Immature natural killer cell (primary cell): ENCODE measurements at places on chromosomes 4 and X. TPM values are rescaled to one million over a fixed set of nuclear protein-coding genes. Genes with fewer than 3 reads are reported as not detected.

GRCh38 chr4:128290526-128290925 lies 2.9 kb upstream of the PGRMC2 start:
- no peaks in the 10 kb centered on the region for H3K36me3 ChIP-seq
- H3K27me3 ChIP-seq = peaks cover 12% of the 10 kb centered on the region
- peaks cover 25% of the 10 kb centered on the region for H3K4me1 ChIP-seq
- DNase-seq = no peak

- H3K36me3 ChIP-seq = no peaks in the 10 kb centered on the region
- no peak overlapping the region for H3K4me3 ChIP-seq
- H3K27ac ChIP-seq = no peak overlapping the region
- H3K4me1 ChIP-seq = no peaks in the 10 kb centered on the region
- no peak for DNase-seq
Measured at GRCh38 chr4:21656832-21657231, 291.7 kb downstream of the KCNIP4 start.

DNA sequence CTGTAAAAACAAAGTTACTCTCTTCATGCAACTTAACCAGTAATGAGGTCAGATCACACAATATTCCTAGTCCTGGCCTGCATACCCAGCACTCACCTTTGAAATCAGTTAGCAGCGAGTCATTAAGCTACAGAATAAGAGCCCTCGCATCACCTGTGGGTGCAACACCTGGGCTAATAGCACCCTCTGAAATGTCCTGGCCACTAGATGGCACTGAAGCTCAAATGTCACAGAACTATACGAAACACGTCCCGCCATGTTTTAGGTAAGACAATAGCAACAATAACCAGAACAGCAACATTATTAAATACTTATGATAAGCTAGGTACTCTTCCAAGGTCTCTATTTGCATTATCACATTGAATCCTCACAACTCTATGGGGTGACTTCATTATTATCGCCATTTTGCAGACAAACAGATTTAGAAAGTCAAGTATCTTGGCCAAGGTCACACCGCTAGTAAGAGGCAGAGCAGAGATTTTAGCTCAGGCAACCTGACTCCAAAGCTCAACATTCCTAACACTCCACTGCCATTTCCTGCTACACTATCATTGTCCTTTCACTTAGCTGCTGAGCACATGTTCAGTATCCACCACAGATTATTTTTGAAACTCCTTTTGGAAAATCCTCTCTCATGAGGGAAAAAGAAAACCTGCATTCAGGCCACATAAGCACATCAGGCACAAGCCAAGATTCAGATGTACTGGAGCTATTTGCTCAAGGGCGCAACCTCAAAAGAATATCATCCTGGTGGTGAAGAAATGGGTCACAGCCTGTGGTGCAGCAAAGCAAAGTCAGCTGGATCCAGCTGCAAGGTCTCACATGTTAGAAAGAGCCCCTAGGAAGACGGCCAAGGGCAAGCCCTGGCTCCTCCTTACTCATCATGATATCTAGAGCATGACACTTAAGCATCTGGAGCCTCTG lies 59.5 kb upstream of the KDR start:
- H3K36me3 ChIP-seq = no peaks in the 10 kb centered on the region
- no peak overlapping the region for H3K27ac ChIP-seq
- H3K4me1 ChIP-seq = no peaks in the 10 kb centered on the region
- no peak overlapping the region for H3K4me3 ChIP-seq
- H3K27me3 ChIP-seq = peaks cover 5% of the 10 kb centered on the region

- no peaks in the 10 kb centered on the region for H3K27me3 ChIP-seq
- DNase-seq = peak; percentile 96
- peak overlapping the region; percentile 75 for H3K27ac ChIP-seq
- peaks cover 66% of the 10 kb centered on the region for H3K4me1 ChIP-seq
- peak overlapping the region; percentile 91 for H3K4me3 ChIP-seq
- peaks cover 17% of the 10 kb centered on the region for H3K36me3 ChIP-seq
Measured at GRCh38 chrX:1661048-1661921, 46.4 kb downstream of the ASMT start.

GRCh38 chrX:118566359-118566758 lies 70.7 kb downstream of the DOCK11 start:
- H3K36me3 ChIP-seq = peaks cover 4% of the 10 kb centered on the region
- no peak for DNase-seq
- H3K4me1 ChIP-seq = peaks cover 7% of the 10 kb centered on the region
- no peak overlapping the region for H3K4me3 ChIP-seq
- H3K27ac ChIP-seq = no peak overlapping the region
- peaks cover 2% of the 10 kb centered on the region for H3K27me3 ChIP-seq

DNA sequence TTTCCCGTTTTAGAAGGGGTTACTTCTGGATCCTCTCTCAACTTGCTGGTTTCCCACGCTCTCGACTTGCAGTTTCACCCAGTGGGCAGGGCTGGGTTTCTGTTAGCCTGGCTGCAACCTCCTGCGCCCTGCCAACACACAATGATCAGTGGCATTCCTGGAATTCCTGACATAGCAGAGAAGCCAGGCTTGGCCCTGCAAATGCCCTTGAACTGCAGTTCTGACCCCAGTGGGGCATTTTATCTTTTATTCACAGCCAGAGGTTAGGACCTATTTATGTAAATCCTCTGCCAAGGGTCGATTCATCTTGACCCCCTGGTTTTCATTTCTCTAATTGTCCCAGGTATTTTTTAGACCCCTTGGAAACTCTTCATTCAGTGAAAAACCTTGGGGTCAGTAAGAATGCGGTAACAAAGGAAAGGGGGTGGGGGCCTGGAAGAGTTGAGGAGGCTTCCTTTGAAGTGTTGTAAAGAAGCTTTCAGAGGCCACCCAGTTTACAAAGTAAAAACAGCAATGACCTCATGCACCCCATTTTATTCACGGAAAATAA lies 217.6 kb downstream of the ZNF674 start:
- no peak overlapping the region for H3K4me3 ChIP-seq
- peaks cover 13% of the 10 kb centered on the region for H3K27me3 ChIP-seq
- H3K36me3 ChIP-seq = no peaks in the 10 kb centered on the region
- H3K4me1 ChIP-seq = no peaks in the 10 kb centered on the region
- H3K27ac ChIP-seq = no peak overlapping the region

DNA sequence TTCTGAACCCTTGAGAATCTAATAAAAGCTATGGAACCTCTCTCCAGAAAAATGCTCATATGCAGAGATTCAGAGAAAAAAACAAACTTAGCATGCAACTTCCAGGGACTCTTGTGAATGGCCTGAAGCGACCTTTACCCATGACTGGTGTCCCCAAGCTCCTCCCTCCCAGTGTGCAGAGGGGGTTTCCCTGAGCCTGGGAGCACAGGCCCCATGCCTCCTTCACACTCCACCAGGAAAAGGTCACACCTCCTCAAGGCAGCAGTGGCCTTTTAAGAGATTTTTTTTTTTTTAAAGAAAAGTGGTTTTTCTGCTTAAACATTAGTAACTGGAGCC lies 13.3 kb upstream of the UBA6 start:
- no peak overlapping the region for H3K4me3 ChIP-seq
- H3K4me1 ChIP-seq = peaks cover 16% of the 10 kb centered on the region
- H3K27me3 ChIP-seq = no peaks in the 10 kb centered on the region
- H3K36me3 ChIP-seq = peaks cover 4% of the 10 kb centered on the region

- no peaks in the 10 kb centered on the region for H3K4me1 ChIP-seq
- DNase-seq = no peak
- H3K36me3 ChIP-seq = no peaks in the 10 kb centered on the region
- no peak overlapping the region for H3K4me3 ChIP-seq
- H3K27ac ChIP-seq = no peak overlapping the region
- H3K27me3 ChIP-seq = no peaks in the 10 kb centered on the region
Measured at GRCh38 chr4:59037812-59038211, 1927.6 kb upstream of the IGFBP7 start.

- no peak overlapping the region for H3K4me3 ChIP-seq
- H3K36me3 ChIP-seq = no peaks in the 10 kb centered on the region
- H3K27ac ChIP-seq = no peak overlapping the region
- DNase-seq = no peak
- peaks cover 3% of the 10 kb centered on the region for H3K27me3 ChIP-seq
Measured at GRCh38 chr4:6123116-6123515, 77.2 kb downstream of the JAKMIP1 start.

DNA sequence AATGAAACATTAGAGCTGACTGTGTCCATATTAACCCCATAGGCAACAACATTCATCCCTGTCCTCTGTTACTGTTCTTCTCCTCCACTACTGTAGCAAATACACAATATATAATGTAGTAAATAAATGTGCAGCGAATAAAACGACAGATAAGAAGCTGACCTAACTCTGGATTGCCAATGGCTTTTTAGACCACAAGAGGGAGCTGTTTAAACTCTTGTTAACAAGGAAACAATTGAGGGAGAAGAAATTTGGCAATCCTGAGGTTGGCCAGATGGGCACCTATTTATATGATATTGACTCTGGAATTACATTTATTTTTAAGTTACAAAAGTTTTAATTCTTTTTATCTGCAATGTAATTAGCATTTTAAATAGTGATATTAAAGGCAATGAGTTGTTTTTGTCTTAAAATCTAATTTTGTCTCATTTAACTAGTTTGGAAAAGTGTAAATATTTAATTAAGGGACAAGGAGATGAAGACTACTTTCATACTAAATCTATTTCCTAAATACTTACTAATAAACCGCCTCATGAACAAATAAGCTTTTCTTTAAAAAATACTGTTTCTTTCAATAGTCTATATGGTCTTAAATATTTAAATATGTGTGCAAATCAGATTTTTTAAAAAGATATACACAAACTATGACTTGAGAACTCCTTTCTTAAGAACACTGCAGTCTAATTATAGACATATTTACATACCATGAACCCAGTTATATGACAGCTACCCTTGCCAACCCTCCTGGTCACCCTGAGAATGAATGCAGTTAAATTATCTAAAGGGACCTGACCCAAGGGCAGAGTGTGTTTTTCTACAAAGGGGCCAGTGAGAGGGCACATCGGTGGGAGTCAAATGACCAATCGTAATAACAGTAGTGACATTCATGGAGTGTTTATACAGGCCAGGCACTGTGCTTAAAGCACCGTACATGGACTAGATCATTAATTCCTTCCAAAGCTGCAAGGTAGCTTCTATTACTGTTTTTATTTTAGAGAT lies 52.9 kb upstream of the HPF1 start:
- peak; percentile 53 for DNase-seq
- H3K27me3 ChIP-seq = no peaks in the 10 kb centered on the region

The ESX1 gene
- not detected for polyA plus RNA-seq

The CCNQ gene
- polyA plus RNA-seq = 42.8 TPM

The PSAPL1 gene
- not detected for polyA plus RNA-seq

The ATP2B3 gene
- not detected for polyA plus RNA-seq

The LDB2 gene
- 7.5 TPM for polyA plus RNA-seq

The KIAA1210 gene
- polyA plus RNA-seq = not detected
